Esophagus (tissue), 2 donors: ENCODE measurements at places on chromosomes 2 and 18. TPM values are rescaled to one million over a fixed set of nuclear protein-coding genes. Genes with fewer than 3 reads are reported as not detected.

The FBXO48 gene
- polyA plus RNA-seq: 0.44 TPM

The STAT4 gene
- polyA plus RNA-seq: 0.75 TPM

The FBXO41 gene
- polyA plus RNA-seq: 0.92 TPM

The CTDP1 gene
- 13.0 TPM for polyA plus RNA-seq

The RUFY4 gene
- 0.52 TPM for polyA plus RNA-seq

The PARD3B gene
- 1.2 TPM for polyA plus RNA-seq
